ENCODE measurements at places on chromosomes 4 and X.

DNA sequence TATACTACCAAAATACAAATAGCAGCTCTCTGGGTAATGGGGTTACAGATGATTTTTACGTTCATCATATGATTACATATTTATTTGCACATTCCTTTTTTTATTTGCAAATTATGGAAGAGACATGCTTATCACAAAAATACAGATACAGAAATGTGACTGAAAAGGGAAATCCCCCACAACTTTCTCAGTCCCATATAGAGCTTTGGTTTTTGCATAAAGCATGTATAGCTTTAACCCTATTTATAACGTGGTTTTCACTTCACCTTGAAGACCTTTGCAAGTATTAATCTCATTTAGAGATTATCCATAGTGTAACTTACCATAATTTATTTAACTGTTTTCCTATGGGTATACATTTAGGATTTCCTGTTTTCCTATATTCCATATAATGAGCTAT lies 55.4 kb downstream of the PDK3 start:
- no peak overlapping the region for H3K4me3 ChIP-seq
- H3K4me1 ChIP-seq, result no peaks in the 10 kb centered on the region
- H3K36me3 ChIP-seq, result no peaks in the 10 kb centered on the region

GRCh38 chr4:19583827-19584569 lies 667.7 kb upstream of the SLIT2 start:
- DNase-seq, result no peak
- H3K4me3 ChIP-seq, result no peak overlapping the region
- no peaks in the 10 kb centered on the region for H3K4me1 ChIP-seq
- H3K27ac ChIP-seq, result no peak overlapping the region

GRCh38 chr4:74283614-74284013 lies 24.7 kb upstream of the EPGN start:
- no peaks in the 10 kb centered on the region for H3K27me3 ChIP-seq
- no peaks in the 10 kb centered on the region for H3K4me1 ChIP-seq
- H3K4me3 ChIP-seq, result no peak overlapping the region

- no peaks in the 10 kb centered on the region for H3K27me3 ChIP-seq
- H3K27ac ChIP-seq, result no peak overlapping the region
- H3K4me3 ChIP-seq, result no peak overlapping the region
- no peaks in the 10 kb centered on the region for H3K36me3 ChIP-seq
- H3K4me1 ChIP-seq, result no peaks in the 10 kb centered on the region
Observed at GRCh38 chrX:1170243-1170642, 42.2 kb downstream of the CRLF2 start.

- no peak for DNase-seq
- no peak overlapping the region for H3K4me3 ChIP-seq
- H3K4me1 ChIP-seq, result no peaks in the 10 kb centered on the region
- H3K27ac ChIP-seq, result no peak overlapping the region
- H3K36me3 ChIP-seq, result peaks cover 88% of the 10 kb centered on the region
- H3K27me3 ChIP-seq, result no peaks in the 10 kb centered on the region
Observed at GRCh38 chrX:9940421-9940820, 26.7 kb upstream of the CLDN34 start.

DNA sequence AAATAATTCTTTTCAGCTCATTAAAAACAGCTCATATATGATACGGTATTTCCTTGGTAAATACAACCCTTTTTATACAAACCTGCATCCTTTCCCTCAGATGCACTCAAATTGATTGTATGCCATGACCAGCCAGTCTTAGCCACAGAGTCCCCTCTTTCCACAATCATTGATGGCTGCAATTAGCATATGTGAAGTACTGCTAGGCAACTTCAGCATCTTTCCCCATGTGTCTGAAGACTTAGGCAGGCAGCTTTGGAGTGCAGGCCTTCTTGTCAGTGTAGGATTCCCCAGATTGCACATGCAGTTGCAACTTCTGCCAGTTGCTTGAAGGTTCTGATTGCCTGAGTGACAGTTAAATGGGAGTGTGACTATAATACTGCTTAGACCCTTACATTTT lies 15.6 kb upstream of the MBNL3 start:
- no peak overlapping the region for H3K4me3 ChIP-seq
- DNase-seq, result no peak
- H3K36me3 ChIP-seq, result no peaks in the 10 kb centered on the region
- H3K27me3 ChIP-seq, result no peaks in the 10 kb centered on the region
- peaks cover 2% of the 10 kb centered on the region for H3K4me1 ChIP-seq

- H3K4me3 ChIP-seq, result no peak overlapping the region
- H3K4me1 ChIP-seq, result no peaks in the 10 kb centered on the region
- H3K27me3 ChIP-seq, result no peaks in the 10 kb centered on the region
- no peak for DNase-seq
Observed at GRCh38 chr4:73851293-73851692, 1.8 kb upstream of the PF4V1 start.

DNA sequence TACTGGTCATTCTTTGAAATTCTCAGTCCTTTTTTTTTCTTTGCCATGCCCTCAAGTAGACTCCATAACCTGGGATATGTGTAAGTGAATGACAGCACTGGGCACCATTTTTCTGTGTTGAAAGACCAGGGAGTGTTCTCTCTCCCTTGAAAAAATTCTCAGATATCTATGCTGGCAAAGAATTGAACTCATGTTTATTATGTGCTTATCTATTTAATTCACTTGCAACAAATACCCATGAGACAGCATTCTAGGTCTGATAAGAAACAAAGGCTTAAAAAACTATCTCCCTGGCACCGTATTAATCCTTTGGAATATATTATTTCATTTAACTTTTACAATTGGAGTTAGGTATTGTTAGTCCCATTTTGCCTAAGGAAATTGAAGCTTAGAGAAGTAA lies 36.7 kb downstream of the LARP7 start:
- no peak overlapping the region for H3K4me3 ChIP-seq
- H3K27me3 ChIP-seq, result no peaks in the 10 kb centered on the region
- H3K36me3 ChIP-seq, result no peaks in the 10 kb centered on the region
- no peaks in the 10 kb centered on the region for H3K4me1 ChIP-seq

- H3K27me3 ChIP-seq, result peaks cover 5% of the 10 kb centered on the region
- no peak overlapping the region for H3K4me3 ChIP-seq
- H3K36me3 ChIP-seq, result no peaks in the 10 kb centered on the region
- no peak overlapping the region for H3K27ac ChIP-seq
- no peak for DNase-seq
Observed at GRCh38 chrX:53309837-53310236, 28.5 kb upstream of the IQSEC2 start.

DNA sequence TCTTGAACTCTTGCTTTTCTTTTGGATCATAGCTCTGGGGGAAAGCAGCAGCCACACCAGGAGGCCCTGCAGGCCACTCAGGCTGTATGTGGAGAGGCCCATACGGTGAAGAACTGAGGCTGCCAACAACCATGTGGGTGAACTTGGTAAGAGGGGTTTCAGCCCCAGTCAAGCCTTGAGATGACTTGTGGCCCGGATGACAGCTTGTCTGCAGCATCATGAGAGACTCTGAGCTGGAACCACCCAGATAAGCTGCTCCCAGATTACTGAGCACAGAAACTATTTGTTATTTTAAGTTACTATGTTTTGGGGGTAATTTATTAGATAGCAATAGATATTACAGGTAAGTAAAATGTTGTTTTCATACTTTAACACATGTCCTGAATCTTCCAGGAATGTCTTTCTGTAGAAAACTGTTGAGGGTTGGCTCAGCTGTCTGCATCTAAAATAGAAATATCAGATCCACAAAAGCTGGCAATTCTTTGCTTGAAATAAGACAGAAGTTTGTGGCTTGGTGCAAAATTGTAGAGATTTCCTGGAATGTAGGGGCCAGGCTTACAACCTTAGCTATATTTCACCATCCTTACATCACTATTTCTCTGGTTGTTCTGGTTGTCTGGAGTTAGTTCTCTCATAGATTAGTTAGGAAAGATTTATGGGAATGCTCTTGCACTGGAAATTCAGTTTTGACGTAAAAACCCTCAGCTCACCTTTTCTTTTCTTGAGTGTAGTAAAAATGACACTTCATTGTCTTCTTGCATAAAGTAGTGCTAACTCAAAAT lies 272.1 kb downstream of the RAPGEF2 start:
- H3K4me3 ChIP-seq, result no peak overlapping the region
- no peaks in the 10 kb centered on the region for H3K4me1 ChIP-seq
- H3K27me3 ChIP-seq, result no peaks in the 10 kb centered on the region
- H3K36me3 ChIP-seq, result no peaks in the 10 kb centered on the region

DNA sequence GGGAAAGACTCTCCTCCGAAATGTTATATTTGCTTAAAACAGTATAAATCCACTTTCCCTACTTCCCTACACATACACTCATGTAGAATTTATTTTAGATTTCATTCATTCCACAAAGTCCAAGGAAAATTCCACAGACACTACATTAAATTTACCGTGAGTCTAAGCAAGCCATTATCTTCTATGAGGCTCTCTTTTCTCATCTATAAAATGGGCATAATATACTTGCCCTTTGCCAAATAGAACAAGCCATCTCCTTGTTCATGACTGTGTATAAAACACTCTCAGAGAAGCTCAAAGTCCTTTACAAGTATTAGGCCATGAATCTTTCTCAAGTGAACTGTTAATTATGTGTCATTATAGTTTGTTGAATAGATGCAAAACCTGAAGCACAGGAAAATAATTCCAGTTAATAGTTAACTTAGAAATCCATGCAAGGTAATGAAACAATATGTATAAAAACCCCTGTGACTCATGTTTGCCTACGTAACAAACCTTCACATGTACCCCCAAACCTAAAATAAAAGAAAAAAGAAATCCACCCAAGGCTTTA lies 10.7 kb downstream of the TEC start:
- H3K27ac ChIP-seq, result no peak overlapping the region
- DNase-seq, result no peak
- no peak overlapping the region for H3K4me3 ChIP-seq
- H3K36me3 ChIP-seq, result no peaks in the 10 kb centered on the region
- H3K4me1 ChIP-seq, result no peaks in the 10 kb centered on the region
- H3K27me3 ChIP-seq, result no peaks in the 10 kb centered on the region

DNA sequence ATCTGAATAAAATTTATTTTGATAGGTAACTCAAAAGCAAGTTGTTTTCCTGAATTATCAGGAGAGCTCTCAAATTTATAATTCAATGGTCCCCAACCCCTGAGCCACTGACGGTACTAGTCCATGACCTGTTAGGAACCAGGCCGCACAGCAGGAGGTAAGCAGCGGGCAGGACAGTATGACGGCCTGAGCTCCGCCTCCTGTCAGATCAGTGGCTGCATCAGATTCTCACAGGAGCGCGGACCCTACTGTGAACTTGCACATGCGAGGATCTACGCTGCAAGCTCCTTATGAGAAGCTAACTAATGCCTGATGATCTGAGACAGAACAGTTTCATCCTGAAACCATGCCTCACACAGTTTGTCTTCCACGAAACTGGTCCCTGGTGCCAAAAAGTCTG lies 37.9 kb upstream of the SEC24B start:
- no peak for DNase-seq
- H3K27ac ChIP-seq, result no peak overlapping the region
- no peaks in the 10 kb centered on the region for H3K27me3 ChIP-seq

DNA sequence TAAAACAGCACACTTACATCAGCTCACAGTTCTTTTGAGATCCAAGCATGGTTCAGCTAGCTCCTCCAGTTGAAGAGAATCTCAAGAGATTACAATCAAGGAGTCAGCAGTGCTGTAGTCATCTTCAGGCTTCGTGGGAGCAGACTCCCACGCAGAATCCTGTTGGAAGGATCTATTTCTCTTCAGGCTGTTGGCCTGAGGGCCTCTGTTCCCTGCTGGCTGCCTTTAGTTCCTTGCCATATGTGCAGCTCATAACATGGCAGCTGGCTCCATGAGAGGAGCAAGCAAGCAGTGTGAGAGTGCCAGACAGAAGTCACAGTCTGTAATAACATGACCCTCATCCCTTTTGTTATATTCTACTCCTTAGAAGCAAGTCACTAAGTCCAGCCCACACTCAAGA lies 168.6 kb downstream of the COX18 start:
- no peaks in the 10 kb centered on the region for H3K27me3 ChIP-seq
- no peak overlapping the region for H3K4me3 ChIP-seq
- peaks cover 2% of the 10 kb centered on the region for H3K4me1 ChIP-seq

DNA sequence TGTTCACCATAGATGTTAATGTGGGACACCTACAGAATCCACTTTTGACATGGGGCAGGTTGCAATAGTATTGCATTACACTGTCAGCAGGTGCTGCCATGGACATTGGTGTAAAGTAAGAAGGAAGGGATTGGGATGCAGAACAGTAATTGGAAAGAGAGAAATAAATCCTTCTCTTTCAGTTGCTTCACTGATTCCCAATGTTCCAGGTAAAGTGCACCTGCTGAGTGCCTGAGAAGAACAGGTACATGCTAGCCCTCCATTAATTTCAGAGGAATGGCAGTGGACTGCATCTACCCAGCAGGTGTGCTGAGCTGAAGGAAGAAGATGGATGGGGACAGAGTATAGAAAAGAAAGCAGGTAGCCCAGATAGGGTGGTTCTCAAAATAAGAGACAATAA lies 248.5 kb downstream of the TENM3 start:
- no peak for DNase-seq
- H3K4me1 ChIP-seq, result no peaks in the 10 kb centered on the region
- no peaks in the 10 kb centered on the region for H3K27me3 ChIP-seq
- H3K36me3 ChIP-seq, result no peaks in the 10 kb centered on the region

DNA sequence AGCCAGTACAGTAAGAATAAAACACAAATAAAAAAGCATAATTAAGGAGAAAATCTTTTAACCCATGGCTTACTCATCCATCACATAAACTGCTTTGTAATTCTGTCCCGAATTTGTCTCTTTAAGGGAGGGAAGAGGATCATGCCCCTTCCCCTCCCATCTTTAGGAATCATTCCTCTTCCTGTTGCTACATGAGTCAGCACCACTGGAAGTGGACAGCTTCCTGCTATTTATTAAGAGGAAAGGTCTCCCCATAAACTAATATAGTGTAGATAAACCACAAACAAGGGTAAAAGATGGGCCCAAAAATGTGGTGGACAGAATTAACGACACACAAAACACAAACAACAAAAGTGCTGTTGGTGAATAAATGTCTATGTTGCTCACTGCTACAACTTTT lies 75.8 kb downstream of the PPP3CA start:
- no peaks in the 10 kb centered on the region for H3K4me1 ChIP-seq
- H3K27me3 ChIP-seq, result no peaks in the 10 kb centered on the region
- no peaks in the 10 kb centered on the region for H3K36me3 ChIP-seq
- no peak overlapping the region for H3K27ac ChIP-seq

GRCh38 chrX:63186137-63186536 lies 165.0 kb downstream of the SPIN4 start:
- H3K27me3 ChIP-seq, result no peaks in the 10 kb centered on the region
- H3K4me3 ChIP-seq, result no peak overlapping the region
- H3K27ac ChIP-seq, result no peak overlapping the region
- no peaks in the 10 kb centered on the region for H3K4me1 ChIP-seq
- no peaks in the 10 kb centered on the region for H3K36me3 ChIP-seq

GRCh38 chr4:104424989-104425388 lies 69.7 kb downstream of the CXXC4 start:
- H3K4me1 ChIP-seq, result peaks cover 13% of the 10 kb centered on the region
- no peak overlapping the region for H3K4me3 ChIP-seq
- peak overlapping the region; percentile 70 for H3K27ac ChIP-seq
- no peak for DNase-seq
- H3K36me3 ChIP-seq, result no peaks in the 10 kb centered on the region

DNA sequence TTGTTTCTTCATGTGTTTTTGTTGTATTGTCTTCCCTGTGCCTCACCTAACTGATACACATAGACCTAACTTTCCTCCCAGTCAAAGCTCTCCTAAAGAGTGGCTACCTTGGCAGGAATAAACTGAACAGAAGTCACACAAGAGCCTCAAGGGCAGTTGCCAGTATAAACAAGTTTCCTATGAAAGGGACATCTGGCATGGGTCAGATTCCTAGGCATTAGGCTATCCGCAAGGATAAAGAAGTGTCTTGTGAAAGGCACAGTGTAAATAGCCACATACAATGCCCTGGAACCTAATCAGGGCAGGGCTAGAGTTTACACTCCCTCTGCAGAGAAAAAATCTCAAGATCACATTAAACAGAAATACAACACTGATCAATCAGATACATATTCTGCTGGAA lies 220.8 kb downstream of the SPANXN3 start:
- no peak overlapping the region for H3K27ac ChIP-seq
- no peaks in the 10 kb centered on the region for H3K4me1 ChIP-seq
- H3K27me3 ChIP-seq, result no peaks in the 10 kb centered on the region
- H3K36me3 ChIP-seq, result no peaks in the 10 kb centered on the region
- DNase-seq, result peak; percentile 21

Measured in neuronal stem cell (in vitro differentiated cells).